Left lung (tissue), 14 donors: ENCODE measurements at places on chromosomes 7 and 10. TPM values are rescaled to one million over a fixed set of nuclear protein-coding genes. Genes with fewer than 3 reads are reported as not detected.

DPP6 gene
- polyA plus RNA-seq = 0.36 TPM

CHRM2 gene
- polyA plus RNA-seq = 0.72 TPM

ZNF503 gene
- 71.4 TPM for polyA plus RNA-seq

PSMG3 gene
- polyA plus RNA-seq = 31.2 TPM
